Activated CD4-positive, alpha-beta T cell treated with anti-CD3 and anti-CD28 coated beads for 36 hours (primary cell): ENCODE measurements at places on chromosomes 16 and 17.

GRCh38 chr17:43570518-43570928 lies 24.4 kb upstream of the ETV4 start:
- peak; percentile 43 for DNase-seq

- no peak for DNase-seq
Measured at GRCh38 chr17:67422897-67423296, 45.8 kb downstream of the PITPNC1 start.

DNA sequence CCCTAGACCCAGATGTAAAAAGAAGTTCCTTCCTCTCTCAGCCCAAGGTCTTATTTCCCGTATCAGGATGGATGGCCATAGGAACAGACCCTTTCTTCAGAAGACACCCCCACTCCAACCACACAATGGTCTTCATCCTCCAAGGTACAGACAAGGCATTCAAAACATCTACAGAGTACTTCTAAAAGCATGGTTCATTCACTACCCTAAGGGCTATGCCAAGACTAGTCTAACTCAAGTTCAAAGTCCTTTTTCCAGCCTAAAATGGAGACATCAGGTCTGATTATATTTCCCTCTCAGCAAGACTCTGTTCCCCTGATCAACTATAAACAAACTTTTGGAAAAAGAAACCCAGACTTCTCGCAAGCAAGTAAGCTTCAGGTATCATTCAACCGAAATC lies 388.9 kb downstream of the NPIPA8 start:
- no peak for DNase-seq

GRCh38 chr17:80643326-80644099 lies 98.9 kb downstream of the RPTOR start:
- DNase-seq, result no peak

GRCh38 chr16:3161235-3162018 lies 26.6 kb upstream of the OR1F1 start:
- DNase-seq, result no peak

DNA sequence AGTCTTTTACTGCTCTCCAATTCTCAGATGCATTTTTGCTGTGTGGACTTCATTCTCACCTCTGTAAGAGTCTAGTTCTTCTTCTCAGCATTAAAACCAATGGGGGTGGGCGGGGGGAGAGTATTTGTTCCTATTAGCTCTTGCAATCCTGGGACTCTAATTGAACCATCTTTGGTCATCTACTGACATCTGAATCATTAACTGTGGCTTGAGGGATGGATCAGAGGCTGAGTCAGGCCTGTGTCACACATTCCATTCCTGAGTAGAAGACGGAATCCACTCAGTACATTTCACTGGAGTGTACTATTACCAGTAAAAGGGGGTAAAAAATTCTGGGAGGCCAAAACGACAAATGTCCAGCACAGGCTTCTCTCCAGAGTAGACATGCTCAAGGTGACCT lies 12.8 kb upstream of the ZNF23 start:
- no peak for DNase-seq

- DNase-seq, result peak; percentile 33
Measured at GRCh38 chr17:62075308-62075815, 10.3 kb upstream of the MED13 start.

DNA sequence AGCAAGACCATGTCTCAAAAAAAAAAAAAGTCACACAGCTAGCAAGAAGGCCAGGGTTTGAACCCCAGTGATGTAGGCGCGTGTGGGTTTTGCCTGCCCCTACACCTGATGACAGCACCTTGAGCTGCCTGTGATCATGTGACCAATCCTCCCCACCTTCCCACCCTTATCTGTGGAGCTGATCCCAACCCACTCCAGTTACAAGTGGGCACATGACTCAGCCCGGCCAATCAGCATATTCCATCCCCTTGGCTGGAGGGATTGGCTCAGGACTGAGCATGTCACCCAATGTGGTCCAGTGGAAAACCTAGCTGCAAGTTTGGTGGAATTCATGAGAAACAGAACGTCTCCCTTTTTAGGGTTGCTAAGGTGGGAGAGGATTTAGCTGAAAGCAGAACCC lies 6.6 kb downstream of the TMEM114 start:
- no peak for DNase-seq

- DNase-seq, result no peak
Measured at GRCh38 chr17:17943281-17943984, 28.8 kb downstream of the TOM1L2 start.

GRCh38 chr16:84294531-84295142 lies at the start of gene WFDC1:
Gene WFDC1, plus strand, starts transcription at chr16:84294878. Its CDS starts 94 bp downstream, at chr16:84294972.
- DNase-seq, result no peak

DNA sequence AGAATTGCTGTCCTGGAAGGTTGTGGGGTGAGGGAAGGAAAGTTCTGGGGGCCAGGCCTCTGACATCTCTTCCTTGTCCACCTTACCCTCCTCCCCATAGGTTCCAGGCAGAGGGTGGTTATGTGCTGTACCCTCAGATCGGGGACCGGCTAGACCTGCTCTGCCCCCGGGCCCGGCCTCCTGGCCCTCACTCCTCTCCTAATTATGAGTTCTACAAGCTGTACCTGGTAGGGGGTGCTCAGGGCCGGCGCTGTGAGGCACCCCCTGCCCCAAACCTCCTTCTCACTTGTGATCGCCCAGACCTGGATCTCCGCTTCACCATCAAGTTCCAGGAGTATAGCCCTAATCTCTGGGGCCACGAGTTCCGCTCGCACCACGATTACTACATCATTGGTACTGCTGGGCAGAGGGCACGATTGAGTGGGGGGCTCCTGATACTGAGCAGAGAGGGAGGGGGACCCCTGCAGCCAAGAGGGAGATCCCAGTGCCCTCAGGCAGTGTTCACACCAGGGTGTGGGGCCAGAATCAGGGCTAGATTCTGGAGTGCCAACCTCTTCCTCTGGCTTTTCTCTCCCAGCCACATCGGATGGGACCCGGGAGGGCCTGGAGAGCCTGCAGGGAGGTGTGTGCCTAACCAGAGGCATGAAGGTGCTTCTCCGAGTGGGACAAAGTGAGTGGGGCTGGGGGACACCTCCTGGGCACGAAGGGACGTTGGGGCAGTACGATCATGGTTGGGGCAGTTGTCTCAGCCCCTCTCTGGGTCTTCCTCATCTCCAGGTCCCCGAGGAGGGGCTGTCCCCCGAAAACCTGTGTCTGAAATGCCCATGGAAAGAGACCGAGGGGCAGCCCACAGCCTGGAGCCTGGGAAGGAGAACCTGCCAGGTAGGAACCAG lies 3.1 kb downstream of the EFNB3 start:
- DNase-seq, result no peak

GRCh38 chr17:22454070-22454999 lies 762.0 kb downstream of the KCNJ18 start:
- no peak for DNase-seq

- DNase-seq, result no peak
Measured at GRCh38 chr17:12566291-12566690, 99.4 kb upstream of the MYOCD start.

GRCh38 chr16:66616169-66616568 lies 11.7 kb downstream of the CMTM3 start:
- DNase-seq, result no peak

GRCh38 chr16:47228241-47228640 lies 84.5 kb upstream of the NETO2 start:
- no peak for DNase-seq
